ENCODE measurements at places on chromosomes 13 and 19.

GRCh38 chr19:52963247-52963618, 552 bp upstream of the ZNF816 start:
- DNase-seq = no peak

GRCh38 chr13:104843401-104843800, 1692.1 kb downstream of the EFNB2 start:
- DNase-seq = no peak

DNA sequence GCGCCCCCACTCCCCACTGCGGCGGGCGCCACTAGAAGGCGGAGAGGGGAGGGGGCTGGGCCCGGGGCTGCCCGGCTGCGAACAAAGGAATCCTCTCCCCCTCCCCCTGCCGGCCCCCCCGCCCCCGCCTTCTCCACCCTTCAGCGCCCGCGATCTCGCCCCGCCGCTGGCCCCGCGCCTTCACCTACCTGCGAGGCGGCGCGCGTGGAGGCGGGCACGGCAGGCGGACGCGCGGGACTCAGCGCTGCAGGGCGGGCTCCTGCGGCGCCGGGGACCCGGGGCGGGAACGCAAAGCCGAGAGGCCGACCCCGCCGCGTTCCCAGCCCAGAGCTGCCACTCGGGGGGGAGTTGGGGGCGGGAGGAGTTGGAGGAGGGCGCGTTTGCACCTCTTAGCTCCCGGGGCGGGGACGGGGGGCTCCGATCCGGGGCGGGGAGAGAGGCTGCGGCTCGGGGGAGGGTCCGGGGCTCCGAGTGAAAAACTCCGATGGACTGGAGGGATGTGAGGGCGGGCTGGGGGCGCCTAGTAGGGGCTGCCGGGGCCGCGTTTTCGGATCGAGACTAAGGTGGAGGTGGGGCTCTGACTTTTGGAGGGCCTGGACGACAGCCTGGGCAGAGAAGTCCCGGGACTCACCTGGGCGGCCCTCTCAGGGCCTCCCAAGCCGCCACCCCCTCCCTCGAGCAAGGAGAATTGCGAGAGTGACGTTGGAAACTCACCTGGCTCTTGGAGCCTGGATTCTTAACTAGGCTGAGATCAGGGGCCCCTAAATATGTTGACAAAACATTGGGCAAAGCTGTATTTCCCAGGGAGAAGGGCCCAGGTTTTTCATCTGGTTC, at the start of gene FBN3:
Gene FBN3 (minus strand): TSS at position 332 of the 834 bp plus-strand sequence. CDS start 2,112 bp downstream, outside the sequence.
- DNase-seq = no peak

DNA sequence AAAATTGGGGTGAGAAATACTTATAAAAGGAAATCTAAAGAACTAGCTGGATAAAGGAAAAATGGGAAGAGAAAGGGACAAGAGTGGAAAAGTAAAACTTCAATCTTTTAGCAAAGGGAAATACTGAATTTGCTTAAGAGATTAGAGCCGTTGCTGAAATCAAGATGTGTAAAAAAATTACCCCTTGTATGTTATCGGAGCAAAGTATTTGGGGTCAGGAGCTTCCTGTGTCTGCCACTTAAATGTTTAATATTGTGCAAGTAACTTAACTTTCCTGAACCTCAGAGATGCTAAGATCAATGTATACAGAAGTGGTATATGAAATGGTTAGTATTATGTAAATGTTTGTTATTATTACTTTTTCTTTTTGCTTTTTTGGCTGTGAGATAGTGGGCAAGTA, 51.6 kb downstream of the NDFIP2 start:
- no peak for DNase-seq

GRCh38 chr13:73800011-73800410, 334.2 kb downstream of the KLF12 start:
- no peak for DNase-seq

DNA sequence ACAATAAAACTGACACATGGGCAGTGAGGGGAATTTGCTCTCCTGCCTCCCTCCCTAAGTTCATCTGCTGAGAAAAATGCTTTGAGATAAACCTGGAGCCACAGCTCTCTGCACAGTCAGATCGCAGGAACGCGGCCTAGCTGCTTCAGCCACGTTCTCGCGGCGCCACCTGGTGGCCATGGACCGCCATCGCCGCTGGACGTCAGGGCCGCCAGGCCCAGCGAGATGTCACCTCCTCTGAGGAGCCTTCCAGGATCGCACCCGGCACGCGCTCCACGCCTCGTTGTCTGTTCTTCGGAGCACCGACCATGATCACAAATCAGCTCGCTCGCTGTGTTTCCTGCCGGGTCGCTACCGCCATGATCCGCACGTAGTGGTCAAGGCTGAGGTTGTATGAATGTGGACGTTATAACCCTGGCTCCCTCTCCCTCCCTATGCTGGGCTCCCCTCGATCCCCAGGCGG, 20.6 kb upstream of the USP29 start:
- peak; percentile 28 for DNase-seq

DNA sequence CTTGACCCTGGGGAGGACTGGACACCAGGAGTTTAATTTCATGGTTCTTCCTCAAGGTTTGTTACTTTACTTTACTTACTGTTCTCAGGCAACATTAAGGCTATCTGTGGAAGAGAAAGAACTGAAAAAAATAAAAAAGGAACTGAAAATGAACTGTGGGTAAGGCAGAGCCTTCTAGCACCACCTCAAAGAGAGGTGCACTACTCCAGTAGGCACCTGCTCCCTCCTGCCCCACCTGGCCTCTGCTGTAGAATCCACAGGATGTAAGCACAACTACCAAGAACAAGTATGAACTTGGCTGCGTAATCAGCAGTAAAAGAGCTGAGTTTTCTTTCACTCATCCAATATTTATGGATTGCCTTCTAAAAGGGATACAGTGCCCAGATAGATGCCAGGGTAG, 12.2 kb downstream of the ZNF112 start:
- no peak for DNase-seq

DNA sequence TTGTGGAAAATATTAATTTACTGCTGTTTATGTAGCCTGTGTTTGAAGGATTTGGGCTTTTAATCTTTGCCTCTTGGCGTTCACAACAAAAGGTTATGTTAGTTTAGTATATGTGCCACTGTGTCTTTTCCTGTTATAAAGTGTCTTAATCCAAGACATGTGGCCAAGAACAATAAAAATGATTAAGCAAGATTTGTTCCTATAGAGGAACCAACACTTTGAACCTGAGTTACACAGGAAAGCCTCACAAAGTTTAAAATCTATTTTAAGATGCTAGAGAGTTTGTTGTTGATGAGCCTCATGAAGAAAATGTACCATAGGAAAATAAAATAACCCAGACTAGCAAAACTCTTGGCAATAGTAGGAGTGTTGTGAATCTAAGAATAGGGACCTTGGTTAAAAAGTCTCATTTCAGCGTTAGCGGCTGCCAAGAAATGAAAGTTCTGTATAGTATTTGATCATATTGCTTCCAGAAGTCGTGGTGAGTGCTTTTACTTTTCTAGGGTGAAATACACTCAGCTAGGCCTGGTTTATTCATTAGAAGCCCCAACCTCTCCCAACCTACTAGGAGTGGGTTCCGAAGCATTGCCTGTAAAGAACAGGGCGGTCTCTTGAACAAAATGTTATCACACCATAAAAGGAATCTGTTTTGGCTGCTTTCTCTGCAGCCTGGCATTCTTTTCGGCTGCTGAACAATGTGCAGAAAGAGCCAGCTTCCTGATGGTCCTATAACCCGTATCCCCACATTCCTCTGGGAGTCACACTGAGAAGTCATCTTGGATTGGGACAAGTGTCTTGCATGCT, 102.6 kb downstream of the LRCH1 start:
- DNase-seq = no peak

- no peak for DNase-seq
These were observed 3.9 kb downstream of the TEX30 start for GRCh38 chr13:102769679-102770078.

GRCh38 chr19:50546527-50547221, 21.6 kb downstream of the LRRC4B start:
- DNase-seq = no peak
